ENCODE measurements at places on chromosomes 4 and X.

GRCh38 chr4:8315435-8316250, 46.1 kb downstream of the HTRA3 start:
- peak; percentile 82 for DNase-seq

DNA sequence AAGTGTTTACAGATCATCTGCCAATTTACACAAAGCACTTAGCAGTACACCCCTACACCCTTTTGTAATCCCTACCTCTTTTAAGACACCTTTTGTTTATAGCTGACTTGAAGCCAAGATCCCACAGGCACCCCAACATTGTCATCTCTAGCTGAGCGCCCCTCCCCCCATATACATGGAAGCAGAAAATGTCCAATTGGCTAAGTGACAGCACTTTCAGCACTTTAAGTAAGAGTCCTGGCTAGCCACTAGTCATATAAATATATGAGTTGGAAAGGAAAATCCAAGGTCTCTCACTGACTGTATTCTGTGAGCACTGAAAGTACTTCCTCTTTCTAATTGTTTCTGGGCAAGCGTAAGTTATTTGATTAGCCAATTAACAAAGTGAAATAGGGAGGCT, 108.2 kb downstream of the NSUN7 start:
- DNase-seq = no peak

- no peak for DNase-seq
Observed at GRCh38 chr4:57200799-57201327, 90.7 kb upstream of the IGFBP7 start.

GRCh38 chr4:75099321-75099720, 166.4 kb downstream of the PARM1 start:
- DNase-seq = no peak

GRCh38 chr4:6926681-6927478, 17.3 kb downstream of the TBC1D14 start:
- no peak for DNase-seq

DNA sequence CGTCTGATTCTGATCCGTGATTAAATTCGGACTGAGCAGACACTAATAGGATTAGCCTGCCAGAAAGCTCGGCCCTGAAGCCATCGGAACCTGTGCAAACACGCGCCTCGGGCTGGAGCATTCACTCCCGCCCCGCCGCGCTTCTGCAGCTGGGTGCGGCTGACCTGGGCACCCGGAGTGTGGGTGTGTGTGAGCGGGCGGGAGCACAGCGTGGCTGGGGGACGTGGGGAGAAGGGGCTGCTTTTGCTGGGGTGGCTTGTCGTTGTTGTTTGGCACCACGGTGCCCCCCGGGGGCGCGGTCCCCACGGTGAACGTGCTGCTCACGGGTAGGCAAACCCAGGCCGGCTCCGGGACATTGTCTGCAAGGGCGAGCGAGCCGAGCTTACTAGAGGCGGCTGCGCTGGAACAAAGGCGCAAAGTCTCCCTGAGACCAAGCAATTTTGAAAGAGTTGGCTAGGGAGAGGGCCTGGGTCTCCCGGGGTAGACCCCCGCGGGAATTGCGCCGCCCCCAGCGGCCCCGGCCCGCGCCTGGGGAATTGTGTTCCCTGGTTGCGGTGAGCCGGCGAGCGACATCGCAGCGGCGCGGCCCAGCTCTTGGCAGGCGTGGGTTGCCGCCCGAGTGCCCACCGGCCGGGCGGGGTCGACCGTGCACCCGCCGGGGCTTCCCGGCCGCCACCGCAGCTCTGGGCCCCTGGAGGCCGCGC, 1.4 kb downstream of the MAMLD1 start:
- DNase-seq = no peak

DNA sequence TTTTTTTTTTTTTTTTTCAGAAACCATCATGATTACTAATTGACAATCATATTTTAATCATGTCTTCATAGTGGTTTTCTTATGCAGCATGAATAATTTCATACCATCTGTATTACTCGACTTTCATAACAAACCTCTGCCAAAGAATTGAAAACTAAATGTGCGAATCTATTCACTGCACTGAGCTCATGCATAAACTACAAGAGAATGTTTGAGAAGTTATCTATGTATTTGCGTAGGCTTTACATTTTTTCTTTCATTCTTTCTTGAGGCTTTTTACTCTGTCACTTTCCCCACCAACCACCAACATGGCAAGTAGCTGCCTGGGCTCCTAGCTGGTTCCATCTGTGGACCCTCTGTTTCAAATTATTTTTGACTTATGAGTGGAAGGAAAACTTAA, 1761.0 kb downstream of the STIM2 start:
- DNase-seq = no peak

- no peak for DNase-seq
Observed at GRCh38 chr4:26131711-26132110, 189.1 kb upstream of the RBPJ start.

DNA sequence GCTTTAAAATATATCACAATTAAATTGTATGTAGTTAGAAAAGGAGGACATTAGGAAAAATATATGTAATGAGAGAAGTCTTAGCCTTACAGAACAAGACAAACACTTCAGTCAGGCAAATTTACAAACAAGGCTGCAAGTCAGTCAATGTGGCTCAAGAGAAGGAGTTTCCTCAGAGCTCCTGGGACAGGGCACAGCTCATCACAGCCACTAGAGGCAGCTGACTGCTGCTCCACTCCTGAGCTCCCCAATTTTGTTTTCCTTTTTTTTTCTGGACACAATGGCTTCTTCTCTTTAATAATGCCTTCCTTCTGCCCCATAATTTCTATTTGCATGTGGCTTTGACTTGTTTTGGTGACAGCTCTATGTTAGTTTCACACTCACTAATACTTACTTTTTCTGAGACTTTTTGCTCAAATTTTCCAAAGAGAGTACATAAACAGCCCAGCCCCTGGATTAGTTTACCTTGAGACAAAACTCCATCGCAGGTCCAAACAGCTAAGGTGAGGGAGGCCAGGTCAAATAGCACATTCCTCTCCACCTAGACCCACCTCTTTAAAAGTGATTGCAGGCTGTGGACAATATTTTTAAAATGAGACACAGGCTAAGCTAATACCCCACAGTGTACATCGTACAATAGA, 850.4 kb upstream of the FRG1 start:
- no peak for DNase-seq

DNA sequence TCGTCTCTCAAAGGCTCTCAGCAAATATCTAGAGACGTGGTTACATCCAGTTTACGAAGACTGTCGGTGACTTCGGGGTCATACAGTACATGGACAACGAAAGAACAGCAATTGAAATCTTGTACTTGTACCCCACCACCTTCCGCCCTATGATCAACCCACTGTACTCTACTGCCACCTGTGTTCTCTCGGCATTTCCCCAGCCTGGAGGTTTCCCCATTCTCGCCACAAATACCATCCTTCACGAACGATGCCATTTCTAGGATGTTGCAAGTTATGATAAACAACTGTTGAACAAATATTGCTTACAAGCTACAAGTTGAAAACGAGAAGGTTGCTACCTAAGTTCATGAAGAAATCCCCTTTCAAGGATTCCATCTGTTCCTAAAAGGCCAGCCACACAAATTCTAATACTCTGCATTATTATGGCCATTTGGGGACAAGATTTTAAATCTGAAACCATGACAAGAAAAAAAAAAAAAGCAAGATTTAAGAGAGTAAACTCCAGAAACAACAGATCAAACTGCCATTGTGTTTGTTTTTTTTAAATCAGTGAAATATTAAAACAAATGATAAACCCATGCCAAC, 1.6 kb downstream of the APBB2 start:
- peak; percentile 40 for DNase-seq

GRCh38 chr4:80710748-80711451, 319.6 kb upstream of the BMP3 start:
- DNase-seq = no peak

DNA sequence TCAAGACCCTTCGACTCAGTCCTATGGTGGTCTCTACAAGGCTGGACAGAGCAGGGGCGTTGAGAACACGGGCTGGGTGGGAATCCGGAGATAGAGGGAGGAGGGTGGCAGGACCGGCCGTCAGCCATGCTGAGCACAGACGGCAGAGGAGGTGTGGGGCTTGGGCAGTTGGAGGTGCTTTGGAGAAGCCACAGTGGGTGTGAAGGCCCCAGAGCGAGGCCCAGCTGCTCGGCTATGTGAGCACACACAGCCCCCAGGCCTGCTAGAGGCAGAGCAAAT, 4.2 kb downstream of the PDE6B start:
- DNase-seq = no peak

GRCh38 chr4:92101737-92102172, 202.0 kb upstream of the GRID2 start:
- DNase-seq = no peak

GRCh38 chrX:134186362-134187121, 50.4 kb upstream of the CCDC160 start:
- DNase-seq = no peak

- no peak for DNase-seq
Observed at GRCh38 chrX:134158821-134159512, 78.0 kb upstream of the CCDC160 start.

DNA sequence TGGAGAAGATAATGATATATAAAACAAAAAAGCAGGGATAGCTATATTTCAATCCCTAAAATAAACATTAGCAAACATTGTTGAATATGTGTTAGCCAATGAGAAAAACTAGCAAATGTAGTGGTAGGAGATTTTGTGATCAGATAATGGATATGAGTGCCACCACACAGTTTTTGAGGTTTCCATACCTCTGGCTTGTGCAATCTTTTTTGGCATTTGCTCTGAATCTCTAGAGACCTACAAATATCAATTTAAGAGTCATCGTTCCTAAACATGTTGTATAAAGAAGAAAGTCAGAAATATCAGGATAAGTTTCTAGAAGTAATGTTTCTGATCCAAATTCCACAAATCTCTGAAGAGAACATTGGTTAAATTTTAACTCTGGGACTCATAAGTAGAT, 308.7 kb downstream of the PDGFC start:
- no peak for DNase-seq

DNA sequence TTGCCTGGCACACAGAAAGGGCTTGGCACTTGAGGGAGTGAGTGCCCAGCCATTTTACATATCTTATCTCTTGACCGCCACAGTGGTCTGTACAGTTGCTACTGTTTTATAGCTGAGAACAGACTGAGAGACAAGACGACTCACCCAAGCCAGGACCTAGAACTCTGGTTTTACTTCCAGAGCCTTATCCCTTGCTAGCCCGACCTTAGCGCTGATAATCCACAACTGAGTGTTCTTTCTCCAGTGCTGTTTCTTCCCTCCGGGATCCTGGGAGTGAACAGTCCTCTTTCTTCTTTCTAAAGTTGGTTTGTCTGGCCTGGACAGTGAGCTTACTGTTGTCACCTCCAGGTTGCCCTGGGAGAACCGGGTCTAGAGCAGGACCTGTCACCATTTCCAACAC, 52.5 kb upstream of the TADA2B start:
- no peak for DNase-seq

DNA sequence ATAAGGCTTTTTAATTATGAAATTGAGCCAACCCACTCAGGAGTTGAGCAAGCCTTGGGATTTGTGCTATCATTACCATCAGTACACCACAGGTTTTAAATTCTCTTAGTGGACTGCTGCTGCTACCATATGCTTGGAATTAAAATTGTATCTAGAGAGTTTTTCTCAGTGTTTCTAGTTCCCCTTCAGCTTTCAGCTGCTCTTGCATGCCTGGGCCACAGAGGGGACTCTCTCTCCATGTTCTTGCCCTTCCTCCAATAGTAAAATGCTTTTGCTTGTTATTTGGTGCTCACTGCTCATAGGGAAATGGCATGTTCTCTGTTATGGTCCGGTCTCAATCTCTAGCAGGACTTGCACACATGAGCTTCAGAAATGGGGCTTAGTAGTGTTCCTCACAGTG, 101.9 kb downstream of the IGSF1 start:
- no peak for DNase-seq

DNA sequence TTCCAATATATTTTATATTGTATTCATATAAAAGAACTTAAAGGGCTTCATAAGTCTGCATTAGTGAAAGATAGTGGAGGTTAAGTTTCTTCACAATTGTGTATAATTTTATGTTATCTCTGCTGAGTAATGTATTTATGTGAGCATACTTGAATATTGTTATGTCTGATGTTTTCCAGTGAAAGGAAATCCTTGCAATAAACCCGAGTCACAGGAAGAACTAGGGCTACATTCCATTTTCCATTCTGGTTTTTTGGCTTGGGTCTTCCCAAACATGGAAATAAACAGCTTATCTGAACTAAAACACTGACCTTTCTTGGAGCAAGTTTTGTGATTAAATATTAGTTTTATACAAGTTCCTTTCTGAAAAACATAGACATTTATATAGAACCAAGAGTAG, 231.3 kb upstream of the GPRIN3 start:
- DNase-seq = no peak

DNA sequence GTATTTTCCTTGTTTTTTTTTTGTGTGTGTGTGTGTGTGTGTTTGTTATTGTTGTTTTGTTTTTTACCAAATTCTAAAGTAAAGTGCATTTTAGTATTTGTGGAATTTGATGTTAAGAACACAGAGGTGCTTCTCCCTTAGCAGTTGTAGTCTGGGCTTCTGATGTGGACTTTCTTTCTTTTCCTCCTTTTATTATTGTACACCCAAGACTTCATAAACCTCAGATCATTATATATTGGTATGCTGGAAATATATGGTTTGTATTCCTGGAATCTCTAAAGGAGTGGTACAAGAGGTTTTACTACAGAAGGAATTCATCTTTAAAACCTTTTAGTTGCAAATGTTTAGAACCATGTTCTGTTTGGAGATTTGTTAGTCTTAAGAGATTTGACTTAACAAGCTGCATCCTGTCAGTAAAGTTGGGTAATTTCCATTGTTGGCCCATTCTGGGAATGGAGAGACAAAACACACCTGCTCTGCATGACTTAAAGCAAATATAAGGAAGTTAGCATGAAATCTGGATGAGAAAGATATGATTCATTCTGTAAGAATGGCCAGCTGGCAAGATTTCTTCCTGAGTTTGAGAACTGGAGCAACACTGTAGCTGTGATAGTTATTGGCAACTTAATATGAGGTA, 64.0 kb downstream of the SMAD1 start:
- peak; percentile 59 for DNase-seq

- DNase-seq = no peak
Observed at GRCh38 chr4:61583696-61584095, 383.6 kb downstream of the ADGRL3 start.

All from renal cortex interstitium (tissue), 15 donors.